Hair follicular keratinocyte (primary cell): ENCODE measurements at places on chromosomes 2 and 18. TPM values are rescaled to one million over a fixed set of nuclear protein-coding genes. Genes with fewer than 3 reads are reported as not detected.

The NT5C1B gene
- not detected in 2 replicates for total RNA-seq

The MOCOS gene
- total RNA-seq = 7.9 and 9.1 TPM in 2 replicates

The NRP2 gene
- 37.0 and 37.3 TPM in 2 replicates for total RNA-seq

The HOXD10 gene
- total RNA-seq = not detected in 2 replicates

The FKBP7 gene
- 1.1 and 2.0 TPM in 2 replicates for total RNA-seq
